ENCODE measurements at places on chromosomes 12 and 14.

DNA sequence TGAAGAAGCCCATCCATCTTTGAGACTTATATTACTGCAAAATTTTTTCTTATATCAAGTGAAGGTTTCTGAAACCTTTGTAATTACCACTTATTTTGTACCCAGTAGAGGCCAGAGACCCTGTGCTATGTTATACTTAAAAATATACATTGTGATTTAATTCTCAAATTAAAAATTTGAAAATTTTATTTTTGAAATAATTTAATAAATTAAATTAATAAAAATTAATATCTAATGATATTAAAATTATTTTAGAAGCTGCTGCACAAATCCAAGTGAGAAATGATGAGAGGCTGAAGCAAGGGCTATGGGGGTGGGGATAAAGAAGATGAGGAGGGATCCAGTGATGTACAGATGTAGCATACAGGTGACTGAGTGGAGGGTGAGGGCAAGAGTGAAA lies 258.8 kb downstream of the APAF1 start:
- DNase-seq = no peak

- no peak for DNase-seq
These were observed 8.6 kb upstream of the CHD4 start for GRCh38 chr12:6615802-6616201.

- no peak for DNase-seq
These were observed 314.7 kb downstream of the NAV3 start for GRCh38 chr12:78145398-78145797.

GRCh38 chr14:22265319-22266141 lies 323.5 kb downstream of the DAD1 start:
- peak; percentile 6 for DNase-seq

DNA sequence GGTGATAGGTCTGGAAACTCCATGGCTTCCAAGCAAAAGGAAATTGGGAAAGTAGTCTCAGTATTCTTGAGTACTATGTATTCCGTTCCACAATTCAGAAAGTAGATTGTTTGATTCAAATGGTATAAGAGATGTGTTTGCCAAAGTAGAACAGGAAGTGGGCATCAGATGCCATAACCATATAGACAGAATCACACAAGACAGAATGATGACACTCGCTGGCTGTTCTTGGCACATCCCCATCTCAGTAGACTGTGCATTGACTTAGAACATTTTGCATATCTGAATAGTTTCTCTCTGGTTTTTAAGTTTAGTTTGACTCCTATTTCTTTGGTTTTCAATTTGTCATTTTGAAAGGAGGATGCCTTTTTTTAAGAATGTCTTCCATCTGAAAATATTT lies 221.1 kb upstream of the RGS6 start:
- DNase-seq = no peak

GRCh38 chr14:83814896-83815295 lies 1715.0 kb upstream of the FLRT2 start:
- DNase-seq = no peak

DNA sequence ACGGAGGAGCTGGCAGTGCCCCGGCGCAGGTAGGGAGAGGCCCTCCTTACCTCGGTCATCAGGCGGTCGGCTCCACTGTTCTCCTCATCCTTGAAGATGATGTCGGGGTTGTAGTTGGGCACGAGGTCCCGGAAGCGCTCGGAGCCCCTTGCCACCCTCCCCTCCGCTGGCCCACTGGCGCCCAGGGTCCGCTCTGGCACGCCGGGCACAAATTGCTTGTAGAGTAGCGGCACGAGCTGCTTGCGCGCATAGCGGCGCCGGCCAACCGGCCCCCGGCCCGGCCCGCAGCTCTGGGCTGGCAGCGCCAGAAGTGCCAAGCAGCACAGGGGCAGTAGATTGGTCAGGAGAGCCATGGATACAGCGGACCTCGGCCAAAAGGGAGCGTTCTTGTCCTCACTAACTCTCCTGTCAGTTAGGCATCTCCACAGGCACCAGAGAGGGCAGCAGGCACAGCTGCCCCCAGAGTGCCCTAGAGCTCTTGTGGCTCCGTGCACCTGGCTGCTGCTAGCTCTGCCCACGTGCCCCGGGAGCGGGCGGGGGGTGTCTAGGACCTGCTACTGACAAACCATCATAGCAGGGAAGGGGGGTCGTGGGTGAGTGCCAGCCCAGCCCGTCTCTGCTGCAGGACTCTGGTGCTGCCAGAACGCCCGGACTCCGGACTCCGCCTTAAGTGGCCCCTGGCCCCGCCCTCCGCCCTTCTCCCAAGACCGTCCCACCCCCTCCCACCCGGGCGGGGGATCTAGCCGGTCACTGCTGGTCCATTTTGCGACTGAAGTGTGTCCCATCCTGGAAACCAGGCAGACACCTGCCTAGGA lies at the start of gene DHH:
Gene DHH, minus strand, starts transcription at position 642 of the 815 bp plus-strand sequence. Its CDS starts 289 bp downstream, at position 353.
- no peak for DNase-seq

GRCh38 chr12:96919510-96920210 lies 12.6 kb downstream of the NEDD1 start:
- DNase-seq = no peak

DNA sequence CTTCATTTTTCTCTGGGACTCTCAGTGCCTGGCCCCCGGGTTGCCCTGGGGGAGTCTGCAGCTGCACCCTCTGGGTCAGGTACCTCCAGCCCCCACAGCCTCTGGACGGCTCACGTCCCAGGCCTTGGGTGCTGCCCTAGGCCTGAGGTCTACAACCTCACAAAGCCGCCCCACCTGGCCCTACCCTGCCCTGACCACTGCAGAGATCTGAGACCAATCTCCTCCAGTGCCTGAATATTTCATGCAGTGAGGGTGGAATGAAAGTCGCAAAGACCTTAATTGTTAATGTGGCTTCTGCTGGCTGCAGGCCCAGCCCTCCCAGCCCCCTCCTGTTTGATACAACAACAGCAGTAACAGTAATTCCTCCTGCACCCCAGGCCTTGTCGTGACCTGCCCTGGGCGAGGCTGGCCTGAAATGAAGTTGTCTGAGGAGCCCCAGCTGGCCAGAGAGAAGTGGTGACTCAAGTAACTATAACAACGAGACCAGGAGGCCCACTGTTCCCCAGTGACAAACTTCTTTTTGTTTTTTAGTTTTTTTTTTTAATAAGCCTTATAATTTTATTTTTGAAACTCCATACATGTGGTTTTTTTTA lies 8.8 kb upstream of the CCDC85C start:
- no peak for DNase-seq

DNA sequence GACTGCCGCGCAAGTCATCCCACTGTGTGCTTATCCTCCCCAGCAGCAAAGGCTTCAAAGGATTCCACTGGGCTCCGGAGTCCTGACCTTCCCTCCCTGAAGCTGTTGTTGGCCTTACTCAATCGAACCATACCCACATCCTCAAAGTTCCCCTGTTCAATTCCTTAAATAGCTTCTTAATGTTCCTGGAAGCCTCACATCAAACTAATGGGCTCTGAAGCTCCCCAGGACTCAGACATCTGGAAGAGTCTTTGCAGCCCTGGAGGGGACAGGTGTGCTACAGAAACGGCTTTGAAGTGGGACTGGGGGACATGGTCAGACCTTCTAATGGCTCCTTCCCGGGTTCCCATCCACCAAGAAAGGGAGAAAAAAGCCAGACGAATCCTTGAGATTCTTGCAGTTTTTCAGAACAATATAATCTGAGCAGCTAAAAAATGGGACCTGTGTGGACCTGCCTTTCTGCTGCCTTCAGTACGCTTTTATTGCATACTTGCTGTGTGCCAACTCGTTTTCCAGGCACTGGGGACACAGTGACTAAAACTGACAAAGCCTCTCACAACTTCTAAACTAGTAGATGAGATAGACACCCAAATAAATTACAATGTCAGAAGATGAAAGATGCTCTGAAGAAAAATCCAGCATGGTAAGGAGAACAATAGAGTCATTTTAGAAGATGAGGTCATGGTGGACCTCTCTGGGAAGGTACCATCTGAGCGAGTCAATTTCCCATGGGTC lies 204.5 kb downstream of the MON2 start:
- DNase-seq = peak; percentile 20

GRCh38 chr14:98290596-98290995 lies 981.4 kb downstream of the BCL11B start:
- DNase-seq = no peak

- peak; percentile 81 for DNase-seq
These were observed 94.7 kb downstream of the SLC2A13 start for GRCh38 chr12:40010899-40011774.

DNA sequence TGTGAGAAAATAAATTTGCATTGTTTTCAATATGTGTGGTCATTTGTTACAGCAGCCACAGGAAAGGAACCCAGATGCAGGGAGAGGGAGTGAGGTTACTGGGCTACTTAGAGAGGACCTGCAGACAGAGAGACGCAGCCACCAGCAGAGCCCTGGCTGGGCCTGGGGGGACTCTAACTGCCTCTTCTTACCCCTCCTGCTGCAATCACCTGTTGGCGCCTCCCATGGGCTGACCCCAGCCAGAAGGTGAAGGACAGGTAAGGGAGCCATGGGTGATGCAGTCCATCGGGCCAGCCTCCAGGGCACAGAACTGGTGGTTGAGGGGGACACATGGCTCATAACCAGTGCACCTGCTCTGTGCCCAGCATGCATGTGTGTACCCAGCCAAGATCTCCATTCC lies 15.8 kb upstream of the RBM19 start:
- no peak for DNase-seq

GRCh38 chr12:94171595-94171930 lies 23.2 kb downstream of the PLXNC1 start:
- peak; percentile 50 for DNase-seq

- peak; percentile 82 for DNase-seq
These were observed 645 bp downstream of the FOXA1 start for GRCh38 chr14:37594238-37594970.

GRCh38 chr12:128724468-128725046 lies 99.2 kb downstream of the SLC15A4 start:
- DNase-seq = no peak

- DNase-seq = peak; percentile 71
These were observed 630 bp downstream of the ALDH1L2 start for GRCh38 chr12:105083551-105084105.

DNA sequence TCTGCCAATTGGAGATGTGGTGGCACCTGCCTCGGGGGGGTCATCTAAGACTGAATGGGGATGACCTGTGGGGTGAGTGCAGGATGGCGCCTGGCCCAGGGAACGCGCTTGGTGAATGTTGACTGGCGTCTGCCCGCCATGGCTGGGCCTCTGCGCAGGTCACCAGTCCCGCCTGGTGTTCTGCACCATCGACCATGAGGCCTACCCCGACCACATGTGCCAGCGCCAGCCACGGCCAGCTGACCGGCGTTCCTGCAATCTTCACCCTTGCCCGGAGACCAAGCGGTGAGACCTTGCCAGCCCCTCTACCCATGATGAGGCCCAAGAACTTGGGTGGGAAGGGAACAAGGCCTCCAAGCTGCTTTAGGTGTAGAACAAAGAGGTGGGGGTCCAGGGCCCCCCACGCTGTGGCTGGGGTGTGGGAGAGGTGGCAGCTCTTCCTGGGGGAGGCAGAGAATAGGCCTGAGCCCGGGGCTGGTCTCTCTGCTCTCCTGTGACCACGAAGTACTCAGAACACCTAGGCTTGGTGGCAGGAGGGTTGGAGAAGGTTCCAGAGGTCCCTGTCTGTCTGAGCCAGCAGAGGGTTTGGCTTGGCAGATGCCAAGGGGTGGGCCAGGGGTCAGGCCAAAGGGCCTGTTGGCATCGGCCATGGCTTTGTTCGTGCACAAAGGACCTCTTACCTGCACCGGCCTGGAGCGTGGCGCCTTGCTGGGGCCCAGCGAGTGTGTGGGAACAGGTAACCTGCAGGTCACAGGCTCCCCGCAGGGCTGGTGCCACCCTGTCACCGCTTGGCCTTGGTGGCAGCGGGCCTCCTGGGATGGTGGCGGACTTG lies 15.4 kb downstream of the PAPLN start:
- no peak for DNase-seq

- DNase-seq = no peak
These were observed 313.5 kb downstream of the KCNC2 start for GRCh38 chr12:74896186-74896585.

- no peak for DNase-seq
These were observed 74.0 kb downstream of the HMGA2 start for GRCh38 chr12:65898241-65898640.

- DNase-seq = no peak
These were observed 35.4 kb downstream of the IL31 start for GRCh38 chr12:122138616-122139015.

GRCh38 chr14:104599446-104599845 lies 5.1 kb downstream of the TMEM179 start:
- no peak for DNase-seq

DNA sequence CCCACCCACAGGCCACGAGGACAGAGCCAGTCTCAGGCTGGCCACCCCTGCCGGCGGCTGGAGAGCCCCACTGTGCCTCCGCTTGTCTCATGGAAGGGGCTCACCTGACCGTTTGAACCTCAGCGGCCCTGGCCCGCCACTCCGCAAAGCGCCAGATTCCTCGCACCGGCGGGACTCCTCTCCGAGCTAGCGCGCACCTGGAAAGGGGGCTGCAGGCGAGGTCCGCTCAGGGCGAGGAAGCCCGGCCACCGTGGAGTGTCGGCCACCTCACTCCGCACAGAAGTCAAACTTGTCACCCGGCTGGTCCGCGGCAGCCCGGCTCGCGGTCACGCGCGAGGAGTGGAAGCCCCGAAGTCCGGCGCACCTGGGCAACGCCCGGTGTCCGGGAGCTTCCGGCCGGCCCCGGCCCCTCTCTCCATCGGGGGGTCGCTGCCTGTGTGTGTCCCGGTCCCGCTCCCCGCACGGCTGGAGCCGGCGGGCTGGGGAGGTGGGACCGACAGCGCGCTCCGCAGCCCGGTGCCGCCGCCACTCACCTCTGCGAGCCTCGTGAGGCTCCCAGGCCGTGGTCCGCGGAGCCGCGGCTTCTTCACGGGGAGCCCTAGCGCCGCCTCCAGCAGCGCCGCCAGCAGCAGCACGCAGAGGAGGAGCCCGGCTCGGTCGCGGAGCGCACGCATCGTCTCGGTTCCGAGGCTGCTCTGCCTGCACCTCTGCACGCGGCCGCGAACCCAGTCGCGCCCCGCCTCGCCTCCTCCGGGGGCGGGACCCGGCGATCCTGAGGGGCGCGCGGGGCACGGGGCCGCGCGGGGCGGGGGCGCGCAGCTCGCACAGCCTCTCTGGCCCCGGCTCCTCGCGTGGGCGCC lies at the start of gene ISM2:
Gene ISM2, minus strand, starts transcription at position 697 of the 860 bp plus-strand sequence. Its CDS starts 23 bp downstream, at position 674.
- DNase-seq = peak; percentile 21

GRCh38 chr14:64562436-64562835 lies 12.7 kb downstream of the PPP1R36 start:
- no peak for DNase-seq

DNA sequence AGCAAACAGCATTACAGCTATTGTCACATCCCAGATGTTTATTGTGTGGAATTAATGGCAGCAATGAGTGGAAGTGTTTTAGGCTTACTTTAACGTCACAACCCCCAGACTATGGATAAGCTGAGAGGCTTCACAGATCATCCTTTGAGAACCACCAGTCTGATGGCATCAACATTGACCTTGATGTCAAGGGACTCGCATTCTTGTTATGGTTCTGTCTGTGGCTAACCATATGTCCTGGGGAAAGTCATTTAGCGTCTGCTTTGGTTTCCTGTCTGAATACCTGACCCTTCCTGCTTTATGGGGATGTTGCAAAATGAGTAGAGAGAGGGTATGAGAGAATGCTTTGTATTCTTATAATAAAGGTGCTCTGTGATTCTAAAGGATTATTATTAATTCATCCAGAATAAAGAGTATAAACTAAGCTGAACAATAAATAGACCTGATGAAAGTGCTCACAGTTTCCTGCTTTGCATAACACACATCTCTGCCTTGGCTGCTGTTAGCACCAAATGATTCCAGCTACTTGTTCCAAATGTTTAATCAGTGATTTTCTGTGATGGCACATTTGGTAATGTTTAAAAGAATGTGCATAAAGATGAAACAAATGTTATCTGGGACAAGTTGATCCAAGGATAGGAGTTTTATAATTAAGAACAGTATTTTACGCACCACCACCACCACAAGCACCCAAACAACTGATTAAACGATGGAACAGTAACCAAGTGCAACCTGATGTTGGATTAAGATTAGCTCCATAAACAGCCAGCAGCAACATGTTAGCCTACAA lies 116.9 kb upstream of the LRIG3 start:
- peak; percentile 30 for DNase-seq

Data from fibroblast of mammary gland (primary cell).